ENCODE measurements at places on chromosomes 4 and X.
A peak's percentile ranks its signal among the peaks of the same experiment; 100 is the strongest.

DNA sequence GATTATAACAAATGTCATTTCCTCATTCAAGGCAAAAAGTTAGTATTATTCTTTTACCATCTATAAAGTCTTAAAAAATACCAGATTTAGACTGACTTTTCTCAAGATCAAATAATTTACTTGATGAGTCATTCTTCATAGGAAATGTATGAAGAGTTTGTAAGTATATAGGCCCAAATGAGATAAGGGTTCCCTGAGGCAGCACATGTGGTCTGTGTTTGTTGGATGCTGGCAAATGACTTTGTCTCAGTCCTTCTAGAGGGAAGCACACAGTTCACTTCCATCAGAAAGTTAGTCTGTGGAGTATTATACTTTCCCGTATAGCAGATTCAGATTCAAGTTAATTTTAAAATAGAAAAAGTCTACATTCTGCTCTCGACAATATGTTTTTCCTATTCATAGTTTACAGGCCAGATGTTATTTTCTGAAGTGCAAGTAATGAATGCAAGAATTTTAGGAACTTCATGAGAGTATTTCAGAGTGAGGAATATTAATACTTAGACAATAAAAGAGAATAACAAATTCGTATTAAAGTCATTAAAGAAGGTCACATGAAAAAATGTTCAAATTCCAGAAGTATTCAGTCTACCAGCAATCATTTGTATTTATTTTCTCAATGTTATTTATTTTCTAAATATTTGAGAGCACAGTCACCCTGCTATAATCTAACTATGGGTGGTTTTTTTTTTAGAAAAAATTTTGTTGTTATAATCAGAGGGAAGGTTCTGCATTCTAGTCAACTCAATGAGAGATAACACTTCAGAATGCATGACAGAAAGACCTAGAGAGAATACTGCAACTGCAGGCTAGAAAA lies 601.8 kb upstream of the ZFP42 start:
- DNase-seq: no peak

- DNase-seq: no peak
Observed at GRCh38 chr4:4618847-4619246, 77.0 kb upstream of the STX18 start.

GRCh38 chrX:119010491-119010890 lies 36.1 kb downstream of the LONRF3 start:
- no peak for DNase-seq

DNA sequence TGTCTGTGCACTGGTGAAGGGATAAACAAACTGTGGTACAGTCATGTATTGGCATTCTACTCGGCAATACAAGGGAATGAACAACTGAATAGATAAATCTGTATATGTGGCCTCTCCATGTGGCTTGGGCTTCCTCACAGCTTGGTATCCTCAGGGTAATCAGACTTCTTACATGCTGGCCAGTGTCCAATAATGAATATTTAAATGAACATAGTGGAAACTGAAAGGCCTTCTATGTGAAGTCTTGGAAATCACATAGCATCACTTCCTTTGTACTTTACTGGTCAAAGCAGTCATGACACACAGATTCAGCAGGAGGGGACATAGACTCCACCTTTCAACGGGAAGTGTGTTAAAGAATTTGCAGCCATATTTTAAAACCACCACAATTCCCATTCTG lies 33.4 kb upstream of the GPR101 start:
- DNase-seq: no peak

GRCh38 chrX:120612086-120612485 lies 8.2 kb downstream of the MCTS1 start:
- no peak for DNase-seq

DNA sequence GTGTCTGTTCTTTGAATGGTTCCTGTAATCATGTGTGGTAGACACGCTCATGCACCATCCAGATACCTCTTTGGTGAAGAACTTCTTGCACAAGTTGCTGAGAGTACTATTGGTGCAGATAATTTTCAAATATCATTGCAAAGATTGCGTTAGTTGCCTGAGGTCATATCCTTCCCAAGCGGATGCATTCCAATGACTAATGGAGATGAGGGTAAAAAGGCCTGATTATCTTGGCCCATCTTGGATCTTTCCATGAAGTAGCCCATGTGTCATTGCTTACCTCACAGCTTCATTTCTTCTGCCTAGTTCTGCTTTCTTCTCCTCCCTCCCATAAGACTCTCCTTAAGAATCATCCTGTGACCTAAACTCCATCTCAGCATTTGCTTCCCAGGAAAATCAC lies 384.9 kb upstream of the CNKSR2 start:
- DNase-seq: no peak

DNA sequence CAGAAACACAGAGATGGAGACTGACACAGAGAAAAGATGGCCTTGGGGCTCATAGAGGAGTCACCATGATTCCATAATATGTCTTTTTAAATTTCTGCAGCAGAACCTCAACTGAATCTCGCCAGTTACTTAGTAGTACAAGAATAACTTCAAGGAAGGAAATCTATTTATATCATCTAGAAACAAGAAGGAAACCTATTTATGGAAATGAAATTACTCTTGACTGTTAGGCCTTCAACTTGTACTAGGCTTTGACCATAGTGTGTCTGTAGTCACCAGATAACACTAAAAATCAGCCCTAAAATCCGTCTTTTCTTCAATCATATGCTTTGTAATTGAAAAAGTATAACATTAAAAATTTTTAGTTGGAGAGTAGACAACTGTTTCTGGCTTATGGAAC lies 740.4 kb downstream of the TRIML1 start:
- DNase-seq: no peak

GRCh38 chrX:2446815-2447214 lies 54.0 kb downstream of the DHRSX start:
- DNase-seq: no peak

GRCh38 chr4:57039345-57039744 lies 60.6 kb downstream of the POLR2B start:
- no peak for DNase-seq

GRCh38 chrX:110321670-110322069 lies 3.8 kb upstream of the AMMECR1 start:
- DNase-seq: no peak

GRCh38 chr4:159303435-159303834 lies 200.6 kb downstream of the RAPGEF2 start:
- DNase-seq: no peak

DNA sequence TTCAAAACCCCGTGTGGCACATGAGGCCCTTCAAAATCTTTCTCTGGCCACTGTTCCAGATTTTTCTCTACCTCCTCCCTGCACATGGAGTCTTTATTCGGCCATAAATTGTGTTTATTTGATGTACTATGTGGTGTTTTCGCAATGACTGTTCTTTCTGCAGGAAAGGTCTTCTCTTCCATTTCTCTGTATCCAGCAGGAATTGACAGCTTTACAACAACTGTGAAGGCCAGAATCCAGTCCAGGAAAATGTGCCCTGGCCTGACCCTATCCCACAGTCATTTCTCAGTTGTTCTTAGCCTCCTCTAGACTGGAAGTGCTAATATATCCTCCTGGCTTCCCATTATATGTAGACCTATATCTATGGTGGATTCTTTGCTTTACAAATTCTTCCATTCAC lies 191.4 kb downstream of the COL25A1 start:
- DNase-seq: no peak

GRCh38 chrX:34299451-34299967 lies 167.4 kb upstream of the FAM47A start:
- DNase-seq: no peak

DNA sequence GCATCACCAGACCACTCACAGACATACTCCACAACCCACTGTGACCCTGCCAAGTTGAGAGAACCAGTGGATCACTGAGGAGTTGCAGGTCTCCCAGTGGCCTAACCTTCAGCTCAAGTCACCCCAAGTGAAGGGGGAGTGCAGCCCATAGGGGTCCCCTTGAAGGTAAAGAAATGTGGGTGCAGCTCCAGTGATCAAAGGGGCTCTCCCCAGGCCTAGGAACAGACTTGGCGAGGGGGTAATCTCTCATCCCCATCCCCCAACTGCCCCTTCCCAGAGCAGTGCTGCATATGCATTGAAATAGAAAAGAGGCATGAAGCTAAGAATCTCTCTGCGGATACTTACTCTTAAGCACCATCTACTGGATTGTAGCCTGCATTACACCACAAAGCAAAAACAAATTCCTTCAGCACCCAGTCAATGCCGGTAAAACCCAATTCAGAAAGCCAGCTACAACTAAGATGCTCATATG lies 27.0 kb downstream of the MAGEE1 start:
- DNase-seq: peak; percentile 26

- DNase-seq: no peak
Observed at GRCh38 chr4:47510506-47511143, 25.6 kb downstream of the ATP10D start.

DNA sequence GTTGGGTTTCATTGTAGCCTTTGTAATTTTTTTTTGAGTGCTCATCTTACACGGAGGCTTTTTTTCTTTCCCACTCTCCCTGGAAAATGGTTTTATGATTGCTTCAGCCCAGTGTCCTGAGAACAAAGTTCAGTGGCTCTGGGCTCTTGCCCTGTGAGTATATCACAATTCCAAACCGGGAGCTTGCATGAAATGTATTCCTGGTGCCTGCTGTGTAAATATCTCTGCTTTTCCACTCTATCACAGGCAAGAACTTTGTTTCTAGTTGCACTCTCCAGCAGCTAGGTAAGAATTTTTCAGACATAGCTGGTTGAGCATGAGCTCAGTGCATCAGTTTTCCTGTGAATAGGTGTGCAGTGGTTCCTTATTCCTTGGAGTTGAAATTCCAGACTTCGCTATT lies 60.8 kb downstream of the SUPT20HL2 start:
- no peak for DNase-seq

GRCh38 chr4:172141025-172141424 lies 327.8 kb downstream of the GALNTL6 start:
- DNase-seq: no peak

- DNase-seq: peak; percentile 9
Observed at GRCh38 chrX:68440940-68441339, 7.6 kb upstream of the OPHN1 start.

GRCh38 chr4:173365359-173365996 lies 5.3 kb upstream of the SAP30 start:
- DNase-seq: no peak

DNA sequence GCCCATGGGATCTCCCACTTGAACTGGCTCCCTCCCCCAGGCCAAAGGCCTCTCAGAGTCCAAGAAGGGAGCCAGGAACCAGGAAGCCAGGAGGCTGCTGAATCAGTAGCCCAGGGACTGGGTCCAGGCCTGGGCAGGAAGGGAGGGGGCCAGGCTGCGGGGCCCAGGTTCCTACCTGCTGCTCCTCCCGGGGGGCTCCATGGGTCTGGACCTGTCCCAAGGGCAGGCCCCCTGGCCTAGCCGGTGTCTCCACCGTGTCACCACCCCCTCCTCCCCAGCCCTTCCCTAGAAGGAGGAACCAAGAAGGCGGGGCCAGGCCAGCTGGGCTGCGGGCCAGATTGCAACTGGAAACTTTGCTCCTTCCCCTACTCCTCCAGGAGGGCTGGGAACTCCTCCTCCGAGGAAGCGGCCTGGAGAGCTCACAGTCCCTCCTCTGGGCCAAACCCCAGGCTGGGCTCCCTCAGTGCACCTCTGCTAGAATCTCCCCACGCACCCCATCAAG lies at the start of gene IQSEC2:
TSS of gene IQSEC2 (minus strand) at position 264 of the 502 bp plus-strand sequence.
- DNase-seq: peak; percentile 78

- DNase-seq: no peak
Observed at GRCh38 chr4:58760737-58761136, 1650.6 kb upstream of the IGFBP7 start.

GRCh38 chr4:171239196-171239595 lies 574.0 kb upstream of the GALNTL6 start:
- no peak for DNase-seq

- DNase-seq: no peak
Observed at GRCh38 chrX:6660567-6661264, 125.8 kb upstream of the VCX3A start.

DNA sequence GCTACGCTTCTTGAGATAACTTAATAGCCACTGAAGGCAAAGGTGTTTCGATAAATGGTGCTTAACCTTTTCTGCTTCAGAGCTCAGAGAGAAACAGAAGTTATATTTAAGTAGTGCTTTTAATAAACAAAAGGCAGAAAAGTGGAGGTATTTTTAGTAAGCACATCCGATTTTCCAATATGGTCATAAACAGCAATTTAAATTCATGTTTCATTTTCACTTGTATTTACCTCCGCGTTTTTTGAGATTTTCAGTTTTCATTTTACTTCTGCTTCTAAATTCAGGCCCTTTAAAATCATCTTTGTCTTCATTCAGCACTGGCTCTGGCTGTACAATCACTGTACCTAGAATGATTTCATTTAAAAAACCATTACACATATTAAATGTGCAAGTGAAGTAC lies 92.4 kb downstream of the ATRX start:
- DNase-seq: no peak

DNA sequence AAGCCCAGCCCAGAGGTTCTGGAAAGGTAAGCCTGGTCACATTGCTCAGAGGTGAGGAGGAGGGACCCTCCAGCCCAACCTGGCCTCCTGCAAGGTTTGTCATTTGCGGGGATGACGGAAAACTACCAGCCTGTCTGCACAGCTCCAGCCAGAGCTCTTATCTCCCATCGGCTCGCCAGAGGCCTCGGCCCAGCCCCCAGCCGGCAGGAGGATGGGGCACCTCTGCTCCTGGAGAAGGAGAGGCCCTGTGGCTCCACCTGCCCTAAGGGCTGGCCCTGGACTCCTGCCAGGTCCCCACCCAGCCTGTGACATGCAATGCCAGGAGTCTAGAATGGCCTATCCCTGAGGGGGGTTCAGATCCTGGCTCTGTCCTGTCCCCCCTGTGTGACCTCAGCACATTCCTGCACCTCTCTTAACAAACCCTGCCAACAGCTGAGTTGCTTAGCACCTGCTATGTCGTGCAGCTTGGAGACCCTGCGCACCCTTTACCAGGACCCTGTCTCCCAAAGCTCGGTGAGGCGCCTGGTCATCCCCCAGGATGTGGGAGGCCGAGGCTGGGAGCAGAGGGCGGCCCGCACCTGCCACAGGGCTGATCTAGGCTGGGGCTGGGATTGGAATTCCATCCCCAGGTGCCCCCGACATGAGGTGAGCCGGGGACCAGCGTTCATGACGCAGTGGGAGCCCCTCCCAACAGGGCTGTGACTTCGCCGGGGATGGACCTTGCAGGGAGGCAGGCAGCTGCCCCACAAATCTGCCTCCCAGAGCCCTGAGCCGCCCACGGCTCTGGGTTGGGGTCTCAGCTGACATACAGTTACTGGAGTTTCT lies 14.4 kb downstream of the ADRA2C start:
- DNase-seq: no peak

DNA sequence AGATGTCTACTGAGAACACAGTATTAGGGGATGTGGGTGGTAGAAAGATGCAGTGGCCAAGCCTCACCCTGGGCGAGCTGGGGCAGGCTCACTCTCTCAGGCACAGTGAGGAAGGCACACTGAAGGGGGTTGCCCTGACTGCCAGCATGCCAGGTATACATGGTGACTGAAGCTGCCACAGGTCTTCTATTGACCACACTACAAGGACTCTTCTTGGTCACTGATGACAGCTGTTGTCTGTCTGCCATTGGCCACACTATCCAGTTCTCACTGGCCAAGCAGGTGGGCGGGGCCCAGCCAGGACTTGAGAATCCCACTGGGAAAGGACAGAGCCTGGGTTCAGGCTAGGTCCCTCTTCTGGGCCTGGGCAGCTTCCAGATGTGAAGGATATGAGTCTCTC lies 39.7 kb upstream of the TBC1D14 start:
- DNase-seq: no peak

- DNase-seq: no peak
Observed at GRCh38 chrX:103722505-103722904, 11.8 kb downstream of the TMEM31 start.
